ENCODE measurements at places on chromosomes 12 and 14.
A peak's percentile ranks its signal among the peaks of the same experiment; 100 is the strongest.

DNA sequence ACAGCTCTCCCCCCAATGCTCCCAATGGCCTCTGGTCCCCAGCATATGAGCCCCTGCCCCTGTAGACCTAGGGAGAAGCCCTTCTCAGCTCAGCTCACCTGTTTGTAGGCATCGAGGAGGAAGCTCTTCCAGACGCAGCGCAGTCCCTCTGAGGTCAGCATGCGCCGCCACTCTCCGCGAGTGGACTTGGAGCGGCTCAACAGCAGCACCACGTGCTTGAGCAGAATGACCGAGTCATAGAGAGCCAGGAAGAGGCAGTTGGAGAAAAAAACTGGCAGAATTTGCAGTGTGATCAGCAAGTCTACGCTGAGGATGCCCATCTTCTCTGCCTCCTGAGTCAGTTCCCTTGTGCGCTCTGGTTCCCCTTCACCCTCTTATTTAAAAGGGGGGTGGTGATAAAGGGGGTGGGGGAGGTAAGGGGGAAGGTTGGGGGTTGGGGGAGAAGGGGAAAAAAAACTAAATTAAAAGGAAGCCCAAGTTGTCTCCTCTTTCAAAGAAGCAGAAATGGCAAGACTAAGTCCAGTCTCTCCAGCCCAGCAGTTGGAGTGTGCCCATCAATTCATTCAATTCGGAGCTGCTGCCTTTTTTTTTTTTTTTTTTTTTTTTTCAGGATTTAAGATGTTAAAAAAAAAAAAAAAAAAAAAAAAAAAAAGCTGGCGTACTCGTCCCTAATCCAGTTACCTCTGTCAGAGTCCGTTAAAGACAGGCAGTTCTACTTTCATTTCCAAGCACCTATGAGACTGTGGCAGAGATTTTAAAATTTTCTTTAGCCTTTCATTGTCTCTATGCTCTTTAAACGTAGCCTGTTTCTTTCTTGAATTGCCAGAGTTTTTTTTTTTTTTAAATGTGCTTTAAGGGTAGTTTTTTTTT lies at the start of gene DIO2:
Gene DIO2, minus strand, starts transcription at position 352 of the 870 bp plus-strand sequence. Its CDS starts 32 bp downstream, at position 320.
- DNase-seq = peak; percentile 5

DNA sequence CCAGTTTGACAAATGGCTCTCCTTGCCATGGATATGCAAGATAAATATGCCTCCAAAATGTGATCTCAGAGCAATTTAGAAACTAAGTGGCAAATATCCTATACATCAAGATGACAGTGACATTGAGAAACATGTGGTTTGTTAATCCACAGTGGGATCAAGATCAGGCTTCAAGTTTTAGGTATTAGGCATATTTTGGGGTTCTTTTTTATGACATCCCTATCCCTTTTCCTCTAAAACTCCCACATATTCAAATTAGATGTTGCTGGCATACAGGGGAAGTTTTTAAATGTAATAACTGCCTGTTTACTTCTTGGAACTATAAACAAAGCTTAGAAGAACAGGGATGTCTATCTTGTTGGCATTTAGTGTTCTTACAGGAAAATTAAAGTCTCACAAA lies 179.4 kb downstream of the CRADD start:
- DNase-seq = no peak

DNA sequence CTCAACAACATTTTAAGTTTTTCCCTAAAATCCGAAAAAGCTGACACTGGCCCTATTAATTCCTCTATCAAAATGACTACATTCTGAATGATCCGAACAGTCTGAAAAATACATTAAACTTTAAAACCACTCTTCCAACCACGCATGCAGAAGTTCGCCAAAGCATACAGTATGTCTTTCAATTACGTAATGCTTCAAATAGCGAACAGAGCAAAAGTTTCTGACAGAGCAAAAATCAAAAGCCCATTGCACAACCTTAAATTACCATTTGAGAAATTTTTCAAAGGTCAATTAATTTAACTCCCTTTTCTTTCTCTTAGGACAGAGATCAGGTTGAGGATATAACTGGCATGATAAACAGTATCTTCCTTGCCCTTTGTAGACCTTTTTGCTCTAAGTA lies 33.2 kb downstream of the LRIG3 start:
- no peak for DNase-seq

- no peak for DNase-seq
Measured at GRCh38 chr12:88552610-88553079, 27.6 kb downstream of the KITLG start.

- DNase-seq = peak; percentile 79
Measured at GRCh38 chr14:102694530-102695166, 82.6 kb upstream of the TRAF3 start.

DNA sequence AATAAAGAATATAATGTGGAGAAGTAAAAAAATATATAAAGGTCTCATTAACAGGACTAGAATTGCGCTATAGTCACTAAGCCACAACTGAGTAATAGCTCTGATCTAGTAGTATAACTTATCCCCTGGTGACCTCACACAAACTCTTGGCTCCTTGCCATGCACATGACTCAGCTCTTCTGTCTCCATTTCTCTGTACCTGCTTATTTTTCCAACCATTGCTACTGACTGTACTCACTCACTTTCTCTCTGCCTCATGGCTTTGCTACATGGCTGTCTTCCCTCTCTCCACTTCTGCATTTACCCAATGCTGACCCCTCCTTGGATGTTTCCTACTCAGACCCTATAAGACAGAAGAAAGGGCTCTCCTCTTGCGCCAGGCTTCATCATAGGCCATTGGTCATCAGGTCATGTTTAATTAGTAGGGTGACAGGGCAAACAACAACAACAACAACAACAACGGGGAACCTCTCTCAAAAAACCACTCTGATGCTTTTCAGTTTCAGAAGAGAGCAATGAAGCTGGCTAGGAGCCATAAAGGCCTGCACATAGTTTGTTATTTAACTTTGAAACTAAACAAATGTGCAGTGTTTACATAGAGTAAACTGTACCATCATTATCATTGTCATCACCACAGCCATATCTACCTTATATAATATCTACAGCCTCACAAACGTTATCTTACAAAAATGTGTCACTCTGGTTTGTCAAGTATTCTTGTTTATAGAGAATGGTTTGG lies 25.6 kb upstream of the KRAS start:
- peak; percentile 16 for DNase-seq

DNA sequence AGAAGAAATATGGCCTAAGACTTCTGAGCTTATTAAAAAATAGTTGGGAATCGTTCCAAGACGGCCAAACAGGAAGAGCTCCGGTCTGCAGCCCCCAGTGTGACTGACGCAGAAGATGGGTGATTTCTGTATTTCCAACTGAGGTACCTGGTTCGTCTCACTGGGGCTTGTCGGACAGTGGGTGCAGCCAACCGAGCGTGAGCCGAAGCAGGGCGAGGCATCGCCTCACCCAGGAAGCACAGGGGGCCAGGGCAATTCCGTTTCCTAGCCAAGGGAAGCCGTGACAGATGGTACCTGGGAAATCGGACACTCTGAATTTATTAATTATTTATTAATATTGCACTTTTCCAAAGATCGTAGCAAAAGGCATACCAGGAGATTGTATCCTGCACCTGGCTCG lies 857.8 kb downstream of the C12orf50 start:
- no peak for DNase-seq

DNA sequence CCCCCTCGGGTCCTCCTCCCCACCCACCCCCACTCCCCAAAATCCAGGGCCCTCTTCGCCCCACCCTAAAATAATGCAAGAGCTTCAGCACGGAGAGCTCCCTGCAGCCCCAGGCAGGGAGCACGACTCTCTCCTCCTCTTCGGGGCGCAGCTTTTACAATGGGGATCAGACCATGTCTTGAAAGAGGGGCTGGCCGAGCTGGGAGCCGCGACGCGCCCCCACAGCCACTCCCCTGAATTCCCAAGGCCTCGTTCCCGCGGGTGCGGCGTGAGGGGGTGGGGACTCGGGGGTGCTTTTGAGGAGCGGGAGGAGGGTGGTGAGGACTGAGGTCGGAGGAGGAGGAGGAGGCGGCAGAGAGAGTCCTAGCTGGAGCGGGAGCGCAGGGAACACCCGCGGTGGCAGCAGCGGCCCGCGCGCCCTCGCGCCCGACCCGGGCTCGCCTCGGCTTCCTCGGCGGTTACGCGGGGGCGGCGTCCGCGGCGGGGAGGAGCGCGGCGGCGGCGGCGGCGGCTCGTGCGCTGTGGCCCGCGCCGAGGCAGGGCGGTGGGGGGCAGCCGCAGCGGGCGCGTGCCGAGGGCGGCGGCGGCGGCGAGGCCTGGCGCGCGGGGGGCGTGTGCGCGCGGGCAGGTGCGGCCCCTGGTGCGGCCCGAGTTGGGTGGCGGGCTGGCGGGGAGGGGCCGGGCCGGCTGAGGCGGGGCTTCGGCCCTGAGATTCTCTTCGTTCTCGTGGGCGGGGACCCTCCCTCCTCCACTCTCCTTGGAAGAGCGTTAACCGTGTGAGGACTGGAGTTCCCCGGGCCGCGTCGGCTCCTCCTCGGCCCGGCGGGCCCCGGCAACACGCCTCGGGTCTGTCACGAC lies at the start of gene ANKS1B:
Gene ANKS1B, minus strand, starts transcription at position 666 of the 858 bp plus-strand sequence. CDS start 699 bp downstream, outside the sequence.
- DNase-seq = peak; percentile 85

GRCh38 chr12:2355604-2356003 lies 302.8 kb downstream of the CACNA1C start:
- no peak for DNase-seq

DNA sequence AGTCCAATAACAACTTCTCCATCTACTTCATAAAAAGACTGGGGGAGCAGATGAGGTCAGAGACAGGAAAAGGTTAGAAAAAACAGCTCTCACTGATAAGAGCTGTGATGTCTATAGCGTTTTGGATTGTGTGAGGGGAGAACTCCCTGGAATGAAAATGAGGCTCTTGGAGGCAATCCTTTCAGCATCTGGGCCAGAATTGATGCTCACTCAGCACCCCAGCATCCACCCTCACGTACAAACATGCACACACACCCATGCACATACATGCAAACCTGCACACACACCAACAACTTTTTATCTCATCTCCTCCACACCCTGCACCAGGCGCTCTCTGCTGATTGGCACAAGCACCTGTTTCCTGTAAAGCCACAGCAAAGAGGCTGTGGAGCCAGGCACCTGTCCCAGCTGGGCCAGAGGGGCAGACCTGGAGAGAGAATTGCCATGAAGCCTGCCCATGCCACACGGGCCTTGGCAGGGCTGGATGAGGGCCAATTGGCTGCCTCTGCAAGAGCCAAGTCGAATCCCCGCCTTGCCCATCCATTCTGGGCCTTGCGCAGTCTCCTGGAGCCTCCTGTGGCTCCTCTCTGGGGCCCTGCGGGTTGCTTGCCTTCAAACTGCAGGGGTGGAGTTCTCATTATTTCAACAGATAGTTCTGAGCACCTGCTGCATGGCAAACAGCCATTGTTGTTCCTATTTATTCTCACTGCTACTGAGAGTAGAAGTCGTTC lies 53.1 kb downstream of the SYNE3 start:
- no peak for DNase-seq
